ENCODE measurements at places on chromosomes 7 and 10.
A peak's percentile ranks its signal among the peaks of the same experiment; 100 is the strongest.

DNA sequence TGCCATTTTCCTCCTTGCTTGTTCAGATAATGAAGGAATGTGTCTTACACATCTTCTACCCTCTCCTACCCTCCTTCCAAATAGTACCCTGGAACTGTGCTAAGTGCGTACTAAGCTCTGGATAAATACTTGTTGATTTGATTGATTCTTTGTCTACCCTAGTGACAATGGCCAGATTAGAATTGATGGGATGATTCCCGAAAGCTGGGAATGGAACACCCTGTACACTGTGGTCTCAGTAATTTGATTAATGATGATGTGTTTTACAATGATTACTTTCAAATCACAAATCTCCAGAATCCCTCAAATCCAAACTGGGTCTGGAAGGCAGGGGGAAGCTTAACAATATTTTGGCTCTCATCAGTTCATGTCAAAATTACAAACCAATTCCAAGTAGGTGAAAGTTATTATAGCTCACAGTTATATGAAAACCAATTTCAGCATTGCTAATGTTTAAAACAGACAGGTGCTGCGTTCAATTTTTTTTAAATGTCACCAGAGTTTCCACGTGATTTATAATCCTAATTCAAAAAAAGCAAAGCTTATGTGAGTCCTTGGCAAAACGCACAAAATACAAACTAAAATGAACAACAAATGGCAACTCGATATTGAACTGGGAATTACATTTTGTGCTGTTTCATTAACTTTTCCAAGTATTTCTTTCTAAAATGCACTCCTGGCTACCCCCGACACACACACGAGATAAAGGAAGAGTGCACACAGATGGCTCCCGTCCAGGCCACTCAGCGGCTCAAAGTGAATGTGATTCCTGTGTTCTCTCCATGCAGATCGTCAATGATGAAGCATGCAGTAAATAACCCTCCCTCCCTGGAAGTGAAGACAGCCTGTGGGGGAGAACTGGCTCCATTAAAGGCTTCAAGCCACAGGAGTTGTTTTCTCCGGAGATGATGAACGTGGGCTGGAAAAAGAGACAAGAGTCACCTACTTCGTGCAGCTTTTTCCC lies 21.7 kb upstream of the ADRB1 start:
- DNase-seq, result no peak

DNA sequence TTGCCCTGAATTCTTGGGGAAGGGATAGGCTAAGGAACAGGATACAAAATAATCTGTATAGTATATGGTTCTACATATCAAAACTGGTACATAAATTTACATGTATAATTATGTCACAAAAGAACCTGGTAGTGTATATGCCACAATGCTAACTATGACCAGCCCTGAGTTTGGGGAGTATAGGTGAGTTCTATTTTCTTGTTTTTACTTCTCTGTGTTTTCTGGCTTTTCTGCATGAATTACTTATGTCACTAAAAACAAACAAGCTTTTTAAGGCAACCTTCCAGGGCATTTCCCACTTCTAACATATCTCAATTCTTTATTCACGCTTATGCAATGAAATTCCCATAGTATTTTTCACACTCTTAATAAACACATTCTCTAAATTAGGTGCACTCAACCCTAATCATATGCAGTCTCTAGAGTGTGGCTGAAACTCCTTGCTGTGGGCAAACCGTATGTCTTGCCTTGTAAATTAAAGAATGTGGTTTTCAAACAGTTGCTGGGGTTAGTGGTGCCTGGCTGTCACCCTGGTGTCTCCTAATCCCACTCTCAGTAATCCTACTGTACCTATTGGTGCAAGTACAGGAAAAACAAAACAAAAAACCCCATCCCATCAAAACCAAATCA lies 14.0 kb upstream of the INSIG1 start:
- DNase-seq, result no peak

DNA sequence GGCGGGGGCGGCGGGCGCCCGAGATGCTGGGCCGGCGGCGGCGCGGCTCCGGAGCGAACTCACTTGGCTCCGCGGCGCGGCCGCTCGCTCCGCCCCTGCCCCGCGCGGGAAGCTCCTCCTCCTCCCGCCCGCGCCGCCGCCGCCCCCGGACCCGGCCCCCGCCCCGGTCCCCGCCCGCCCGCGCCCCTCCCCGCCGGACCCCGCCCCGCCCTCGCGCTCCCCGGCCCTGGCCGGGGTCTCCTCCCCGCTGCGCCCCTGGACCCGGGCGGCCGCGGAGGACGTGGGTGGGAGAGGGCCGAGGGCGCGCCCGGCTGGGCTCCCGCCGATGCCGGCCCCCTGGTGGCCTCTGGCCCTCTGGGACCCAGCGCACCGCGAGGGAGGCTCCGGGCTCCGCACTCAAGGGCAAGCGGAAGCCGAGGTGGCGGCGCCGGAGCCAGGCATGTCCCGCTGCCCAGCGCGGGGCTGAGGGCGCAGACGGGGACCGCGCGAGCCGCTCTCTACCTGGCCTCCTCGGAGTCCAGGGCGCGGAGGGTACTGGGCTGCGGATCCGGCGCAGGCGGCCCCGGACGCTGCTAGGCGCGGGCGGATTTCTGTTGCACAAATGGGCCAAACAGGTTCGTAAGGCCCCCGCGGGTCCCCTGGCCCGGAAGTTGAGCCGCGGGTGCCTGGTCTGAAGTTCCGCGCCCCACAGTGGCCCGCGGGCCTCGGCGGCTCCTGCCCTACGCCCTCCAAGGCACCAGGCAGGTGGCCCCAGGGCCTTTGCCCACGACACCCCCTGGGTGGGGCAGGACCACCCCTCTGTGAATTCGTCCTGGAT lies at the start of gene TCERG1L:
Gene TCERG1L, minus strand, starts transcription at position 61 of the 817 bp plus-strand sequence. CDS start 86 bp downstream, outside the sequence.
- peak; percentile 82 for DNase-seq

DNA sequence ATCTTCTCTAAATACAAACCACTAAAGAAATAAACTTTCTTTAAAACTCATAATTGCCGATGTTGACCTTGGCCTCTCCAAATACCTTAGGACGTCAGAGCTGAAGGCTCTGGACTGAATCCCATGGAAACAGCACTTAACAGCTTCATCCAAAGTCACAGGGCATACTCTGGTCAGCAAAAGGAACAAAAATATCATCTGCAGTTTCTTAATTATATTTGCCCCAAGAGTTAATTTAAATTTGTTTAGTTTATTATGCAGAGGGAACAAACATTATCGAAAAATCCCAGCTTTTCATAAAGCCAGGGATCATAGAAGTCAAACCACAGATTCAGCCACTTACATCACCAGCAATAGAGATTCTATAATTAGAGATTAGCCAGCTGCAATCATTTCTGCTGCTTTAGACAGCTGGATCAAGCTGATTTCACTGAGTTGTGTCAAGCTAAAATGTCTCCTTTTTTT lies 20.5 kb upstream of the FAM13C start:
- no peak for DNase-seq

DNA sequence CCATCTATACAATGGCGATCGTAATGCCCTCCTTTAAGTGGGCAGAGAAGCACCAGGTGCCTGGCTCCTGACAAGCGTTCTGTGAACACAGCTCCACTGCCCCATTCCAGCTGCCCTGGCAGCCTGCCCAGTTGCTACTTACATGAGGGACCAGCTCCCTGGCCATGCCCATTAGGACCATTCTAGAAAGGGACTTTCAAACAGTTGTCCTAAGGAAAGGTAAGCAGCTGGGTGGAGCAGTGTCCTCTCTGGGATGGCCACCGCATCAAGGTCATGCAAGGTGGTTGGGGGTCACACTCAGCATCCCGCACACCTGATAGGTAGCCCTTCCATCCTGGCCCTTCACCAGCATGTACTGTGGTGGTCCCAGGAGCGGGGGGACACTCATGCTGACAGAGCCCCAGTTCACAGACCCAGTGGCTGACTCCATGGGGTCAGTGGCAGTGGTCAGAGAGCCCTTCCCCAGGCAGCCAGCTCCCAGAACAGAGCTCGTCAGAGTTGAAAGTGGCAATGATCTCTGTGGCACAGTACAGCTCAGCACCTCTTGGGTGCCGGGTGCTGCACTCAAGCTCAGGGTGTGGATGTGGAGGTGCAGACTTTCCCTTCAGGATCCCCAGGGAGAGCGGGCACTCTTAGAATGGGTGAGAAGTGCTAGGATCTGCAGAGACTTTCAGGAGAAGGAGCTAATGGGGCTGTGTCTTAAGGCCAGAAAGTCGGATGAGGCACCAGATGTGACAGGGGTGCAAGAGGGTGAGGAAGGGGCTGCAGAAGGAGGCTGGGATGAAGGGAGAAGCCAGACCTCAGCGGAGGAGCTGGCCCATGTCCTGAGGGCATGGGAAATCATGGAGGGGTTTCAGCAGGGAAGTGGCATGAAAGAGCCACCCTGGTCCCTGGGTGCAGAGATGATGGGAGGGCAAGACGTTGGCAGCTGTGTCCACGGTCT lies 10.9 kb downstream of the MMRN2 start:
- no peak for DNase-seq

DNA sequence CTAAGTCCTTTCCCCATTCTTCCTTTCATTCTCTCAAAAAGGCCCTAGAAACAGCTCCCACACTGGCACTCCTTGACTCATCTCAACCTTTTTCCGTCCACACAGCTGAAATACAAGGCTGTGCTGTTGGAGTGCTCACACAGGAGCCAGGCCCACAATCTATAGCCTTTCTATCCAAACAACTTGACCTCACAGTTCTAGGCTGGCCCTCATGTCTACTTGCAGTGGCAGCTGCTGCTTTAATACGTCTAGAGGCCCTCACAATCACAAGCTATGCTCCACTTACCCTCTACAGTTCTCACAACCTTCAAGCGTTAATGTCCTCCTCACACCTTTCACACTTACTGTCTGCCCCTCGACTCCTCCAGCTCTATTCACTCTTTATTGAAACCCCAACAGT lies 12.0 kb upstream of the LRRC61 start:
- no peak for DNase-seq

DNA sequence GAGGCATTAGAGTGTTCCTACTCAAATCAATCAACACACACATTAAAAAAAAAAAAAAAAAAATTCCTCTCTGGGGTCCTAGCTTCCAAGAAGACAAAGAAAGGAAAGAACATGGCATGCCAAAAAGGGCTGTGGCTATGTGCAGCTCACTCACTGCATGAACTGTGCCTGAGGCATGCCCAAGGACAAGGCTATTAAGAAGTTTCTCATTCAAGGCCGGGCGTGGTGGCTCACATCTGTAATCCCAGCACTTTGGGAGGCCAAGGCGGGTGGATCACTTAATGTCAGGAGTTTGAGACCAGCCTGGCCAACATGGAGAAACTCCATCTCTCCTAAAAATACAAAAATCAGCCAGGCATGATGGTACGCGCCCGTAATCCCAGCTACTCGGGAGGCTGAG lies 41.9 kb upstream of the PPP3CB start:
- peak; percentile 32 for DNase-seq

GRCh38 chr7:70739646-70740210 lies 392.2 kb upstream of the GALNT17 start:
- DNase-seq, result no peak

DNA sequence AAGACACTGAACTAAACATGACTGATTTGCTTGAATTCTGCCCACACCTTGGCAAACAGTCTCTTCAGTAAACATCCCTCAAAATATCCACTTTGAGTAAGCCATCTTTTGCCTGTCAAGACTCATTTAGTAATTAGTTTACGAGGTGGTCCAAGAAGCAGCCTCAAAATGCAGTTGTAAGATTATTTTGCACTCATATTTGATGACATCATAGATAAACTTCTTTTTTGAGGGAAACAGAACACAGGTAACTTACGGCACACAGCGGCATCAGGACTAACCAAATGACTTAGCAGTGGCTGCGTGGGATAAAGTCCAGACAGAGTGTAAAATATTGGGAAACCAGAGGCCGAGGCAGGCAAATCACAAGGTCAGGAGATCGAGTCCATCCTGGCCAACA lies 41.8 kb upstream of the STEAP1B start:
- DNase-seq, result no peak

DNA sequence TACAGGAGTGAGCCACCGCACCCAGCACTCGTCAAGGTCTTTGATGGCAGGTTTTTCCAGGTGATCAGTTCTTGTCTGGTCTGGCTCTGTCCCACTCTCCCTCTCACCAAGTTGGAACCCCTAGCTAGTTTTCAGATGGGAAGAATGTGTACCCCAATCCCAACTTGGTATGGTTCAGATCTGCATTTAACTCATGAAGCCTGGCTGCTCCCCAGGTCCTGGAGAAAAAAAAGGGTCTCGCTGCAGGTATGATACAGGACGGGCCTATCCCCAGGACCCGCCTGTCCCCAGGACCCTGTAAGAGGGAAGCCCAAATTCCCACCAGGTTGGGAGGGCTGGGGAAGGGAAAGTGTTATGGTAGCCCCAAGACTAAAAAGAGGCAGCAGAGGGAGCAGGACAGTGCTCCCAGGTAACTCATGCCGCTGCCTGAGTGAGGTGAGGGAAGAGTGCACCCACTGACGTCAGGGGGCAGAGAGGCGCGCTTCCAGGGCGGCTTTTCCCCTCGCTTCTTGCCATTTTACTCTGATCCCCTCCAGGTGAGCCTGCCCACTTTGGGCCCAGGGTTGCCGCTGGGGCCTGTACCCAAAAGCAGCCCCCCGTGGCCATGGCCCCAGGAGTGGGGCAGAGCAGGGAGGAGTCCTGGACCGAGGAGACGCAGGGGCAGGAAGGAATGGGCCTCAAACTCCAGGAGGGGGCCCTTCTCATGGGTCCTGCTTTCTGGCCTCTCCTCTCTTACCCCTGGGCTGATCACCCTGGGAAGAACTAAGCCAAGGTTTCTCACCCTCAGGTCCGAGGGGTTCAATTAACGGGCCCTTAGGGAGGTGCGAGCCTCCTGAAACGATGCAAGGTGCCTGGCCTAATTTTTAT lies 36.4 kb upstream of the SRRM3 start:
- DNase-seq, result no peak

DNA sequence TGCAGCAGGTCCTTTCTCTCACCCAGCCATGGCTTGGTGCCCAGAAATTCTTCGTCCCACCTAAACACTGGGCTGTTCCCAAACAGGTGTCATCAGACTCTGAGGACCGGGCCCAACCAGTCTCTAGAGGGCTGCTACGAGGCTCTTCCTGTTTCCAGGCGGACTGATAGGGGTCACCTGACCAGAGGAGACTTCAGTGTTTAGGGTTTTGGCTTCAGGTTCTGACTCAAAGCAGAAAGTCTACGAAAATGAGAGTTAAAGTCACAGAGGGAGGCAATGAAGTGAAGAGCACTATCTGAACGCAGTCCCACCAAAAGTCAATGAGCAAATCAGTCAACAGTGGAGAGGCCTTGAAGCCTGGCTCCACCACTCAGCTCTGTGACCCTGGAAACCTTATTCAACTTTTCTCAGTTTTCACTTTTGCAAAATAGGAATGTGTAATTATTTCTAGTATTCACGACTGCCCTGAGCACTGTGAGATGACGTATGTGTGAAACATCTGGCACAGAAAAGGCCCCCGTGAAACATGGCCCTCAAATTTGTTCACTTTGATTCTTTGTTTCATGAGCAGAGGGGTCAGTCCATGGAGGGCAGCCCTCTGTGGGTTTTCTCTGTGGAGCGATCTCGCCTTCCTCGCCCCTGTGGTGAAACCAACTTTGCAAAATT lies 189.9 kb upstream of the PDE1C start:
- DNase-seq, result no peak
